Tongue (tissue), 3 donors: ENCODE measurements at places on chromosomes 1 and 21. TPM values are rescaled to one million over a fixed set of nuclear protein-coding genes. Genes with fewer than 3 reads are reported as not detected.

Gene OR2L2
- total RNA-seq: not detected

Gene GJB3
- total RNA-seq: 6.1 TPM

Gene FAM78B
- 0.82 TPM for total RNA-seq

Gene SYT2
- 0.21 TPM for total RNA-seq

Gene PROX1
- total RNA-seq: 15.6 TPM
